Right renal cortex interstitium (tissue), 3 donors: ENCODE measurements at places on chromosomes 7 and 10.

GRCh38 chr7:5303061-5303460 lies 20.3 kb downstream of the SLC29A4 start:
- no peak for DNase-seq

- no peak for DNase-seq
These were observed 52.8 kb downstream of the CPEB3 start for GRCh38 chr10:92238054-92238585.

DNA sequence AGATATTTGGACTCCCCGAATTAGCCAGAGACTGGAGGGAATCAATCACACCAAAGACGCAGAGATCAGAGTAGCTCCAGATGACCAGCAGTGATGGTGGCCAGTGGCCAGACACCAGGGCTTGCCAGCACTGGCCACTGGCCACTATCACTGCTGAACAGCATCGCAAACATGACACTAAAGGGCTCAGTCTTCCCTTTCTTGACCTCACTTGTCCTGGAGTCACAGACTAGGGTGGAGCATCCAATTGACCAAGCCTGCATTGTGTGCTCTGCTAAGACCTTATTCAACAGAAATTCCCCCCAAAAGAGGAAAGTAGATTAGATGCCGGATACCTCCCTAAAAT lies 234.7 kb downstream of the CREB5 start:
- DNase-seq: no peak

- no peak for DNase-seq
These were observed 211.2 kb upstream of the PRSS58 start for GRCh38 chr7:142468871-142469665.

- DNase-seq: no peak
These were observed 59.8 kb downstream of the SLC18A2 start for GRCh38 chr10:117300671-117301070.

DNA sequence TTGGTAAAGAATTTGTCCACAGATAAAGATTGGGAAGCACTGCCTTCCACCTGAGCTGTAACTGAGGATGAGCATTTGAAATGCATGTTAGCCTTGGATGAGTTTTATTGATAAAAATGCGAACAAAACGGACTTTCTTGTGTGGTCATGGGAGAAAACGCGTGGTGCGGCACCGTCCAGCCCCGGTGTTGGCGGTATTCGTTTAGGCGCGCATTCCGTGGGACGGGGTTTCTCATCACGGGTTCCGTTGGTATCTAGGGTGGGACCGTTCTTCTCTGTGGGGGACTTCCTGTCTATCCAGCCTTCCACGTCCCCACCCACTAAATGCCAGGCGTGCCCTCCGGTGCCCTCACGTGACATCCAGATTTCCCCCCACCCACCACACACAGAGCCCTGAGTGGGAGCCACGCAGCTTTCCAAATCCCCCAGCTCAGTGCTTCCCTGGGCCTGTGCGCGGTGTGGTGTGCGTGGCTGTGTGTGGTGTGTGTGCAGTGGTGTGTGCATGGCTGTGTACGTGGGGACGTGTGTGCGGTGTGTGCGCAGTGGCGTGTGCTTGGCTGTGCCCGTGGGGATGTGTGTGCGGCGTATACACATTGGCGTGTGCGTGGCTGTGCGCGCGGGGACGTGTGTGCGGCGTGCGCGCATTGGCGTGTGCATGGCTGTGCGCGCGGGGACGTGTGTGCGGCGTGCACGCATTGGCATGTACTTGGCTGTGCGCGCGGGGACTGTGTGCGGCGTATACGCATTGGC lies 18.1 kb downstream of the IQCE start:
- DNase-seq: no peak

DNA sequence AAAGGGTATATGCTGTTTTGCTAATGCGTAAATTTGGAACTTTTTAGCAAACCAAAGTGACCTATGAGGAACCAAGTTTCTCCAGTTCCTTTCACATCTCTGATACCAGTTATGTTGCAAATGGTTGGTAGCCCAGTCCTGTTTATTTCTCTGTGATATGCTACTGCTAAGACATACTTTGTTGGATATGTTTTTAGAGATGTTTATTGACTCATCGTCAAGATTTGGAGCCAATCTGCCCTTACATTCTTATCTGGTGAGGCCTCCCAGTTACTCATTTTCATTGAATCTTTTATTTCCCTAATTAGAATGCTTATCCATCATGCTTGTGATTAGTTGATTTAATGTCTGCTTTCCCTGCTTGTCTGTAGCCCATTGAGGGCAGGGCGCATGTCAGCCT lies 58.9 kb downstream of the LRGUK start:
- DNase-seq: no peak

DNA sequence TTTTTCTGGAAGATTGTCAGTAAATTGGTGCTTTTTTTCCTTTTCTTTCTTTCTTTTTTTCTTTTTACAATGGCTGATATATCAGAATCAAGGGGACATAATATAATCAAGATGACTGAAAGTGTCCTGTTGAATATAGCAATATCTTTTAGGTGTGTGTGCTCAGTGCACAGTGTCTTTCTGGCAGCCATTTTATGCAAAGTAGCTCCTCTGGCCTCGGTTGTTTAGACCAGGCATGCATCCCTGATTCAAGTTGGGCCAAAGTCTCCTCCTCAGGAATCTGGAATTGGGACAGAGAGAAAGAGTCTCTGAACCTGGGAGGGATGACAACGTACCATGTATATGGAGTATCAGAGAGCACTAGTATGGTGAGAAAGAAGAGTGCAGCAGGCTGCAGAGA lies 49.0 kb upstream of the MTPN start:
- no peak for DNase-seq

GRCh38 chr10:7635408-7636125 lies 31.2 kb downstream of the ITIH5 start:
- DNase-seq: no peak

GRCh38 chr7:128041203-128041602 lies 10.0 kb upstream of the LRRC4 start:
- no peak for DNase-seq

DNA sequence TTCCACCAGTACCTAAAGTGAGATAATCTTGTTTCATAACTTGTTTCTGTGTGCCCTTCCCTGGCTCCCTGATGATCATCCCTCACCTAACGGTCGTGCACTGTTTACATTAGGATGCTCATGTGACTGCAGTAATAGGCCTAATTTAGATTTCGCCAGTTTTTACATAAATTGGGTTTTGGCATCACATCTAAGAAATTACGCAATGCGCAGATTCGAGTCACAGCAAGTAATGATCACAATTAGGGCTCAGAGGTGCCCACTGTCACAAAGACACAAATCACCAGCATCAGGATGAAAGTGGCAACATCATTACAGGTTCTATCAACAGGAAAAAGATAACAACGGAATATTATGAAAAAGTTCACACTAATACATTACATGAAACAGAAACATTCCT lies 94.7 kb downstream of the LARP4B start:
- no peak for DNase-seq

DNA sequence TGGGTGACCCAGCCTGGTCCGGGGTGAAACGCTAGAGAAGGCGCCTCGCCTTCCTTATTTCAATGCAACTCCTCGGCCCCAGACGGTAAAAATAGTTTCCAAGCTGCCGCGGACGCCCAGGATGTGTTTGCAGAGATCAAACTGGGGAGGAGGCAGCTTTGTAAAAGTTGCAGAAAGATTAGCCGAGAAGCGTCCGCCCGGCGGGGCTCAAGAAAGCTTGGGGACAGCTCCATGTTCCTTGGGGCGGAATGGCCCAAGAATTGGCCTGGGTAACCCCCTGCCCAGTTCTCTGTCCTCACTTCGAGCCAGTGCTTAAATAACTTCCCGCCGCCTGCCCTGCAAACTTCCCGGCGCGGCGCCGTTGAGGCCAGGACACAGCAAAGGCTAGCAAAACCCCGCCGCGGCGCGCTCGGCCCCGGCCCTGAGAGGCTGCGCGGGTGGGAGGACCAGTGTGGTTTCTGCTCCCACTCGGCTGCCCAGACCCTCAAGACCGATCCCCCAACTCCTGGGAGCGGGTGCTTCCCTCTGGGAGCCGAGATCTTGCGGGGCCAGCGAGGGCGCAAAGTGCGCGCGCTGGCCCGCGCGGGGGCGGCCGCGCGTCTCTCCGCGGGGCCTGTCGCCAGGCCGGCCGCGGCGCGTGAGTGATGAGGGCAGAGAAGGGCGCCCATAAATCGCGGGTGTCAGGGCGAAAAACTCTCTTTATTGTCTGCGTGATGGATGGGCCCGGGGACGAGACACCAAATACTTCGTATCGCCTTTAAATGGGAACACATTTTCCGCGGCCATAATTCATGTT lies 6.3 kb upstream of the ZNF503 start:
- DNase-seq: no peak

GRCh38 chr10:104925232-104925851 lies 284.3 kb downstream of the SORCS3 start:
- no peak for DNase-seq

- no peak for DNase-seq
These were observed 14.0 kb downstream of the ADAM8 start for GRCh38 chr10:133262696-133263095.
